ENCODE measurements at places on chromosomes 4 and X.

- DNase-seq, result no peak
Measured at GRCh38 chr4:77930876-77931275, 68.2 kb downstream of the MRPL1 start.

DNA sequence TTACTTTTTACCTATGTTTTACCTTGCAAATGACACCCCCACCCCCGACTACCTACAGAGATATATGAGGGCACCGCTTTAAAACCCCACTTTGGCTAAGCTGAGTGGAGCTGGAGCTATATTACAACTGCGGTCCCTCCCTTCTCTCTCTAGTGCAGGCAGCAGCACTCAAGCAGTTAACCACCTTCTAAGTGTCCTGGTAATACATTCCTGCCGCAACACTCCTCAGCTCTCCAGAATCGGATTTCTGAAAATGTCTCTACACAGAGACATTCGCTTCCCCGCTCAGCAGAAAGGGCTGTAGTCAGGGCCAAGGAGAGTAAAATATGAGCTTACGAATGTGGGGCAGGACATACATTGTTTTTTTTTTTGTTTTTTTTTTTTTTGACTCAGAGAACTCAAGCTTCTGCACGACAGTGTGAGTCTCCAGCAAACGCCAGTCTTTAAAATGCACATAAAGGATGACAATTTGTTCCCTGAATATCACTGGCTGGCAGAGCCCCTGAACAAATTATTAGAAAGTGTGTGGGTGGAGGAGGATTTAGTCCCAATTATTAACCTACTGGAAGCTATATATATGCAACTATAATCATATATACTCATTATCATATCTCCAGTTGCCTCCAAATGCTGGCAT is 287.0 kb upstream of the TET2 start:
- DNase-seq, result no peak

DNA sequence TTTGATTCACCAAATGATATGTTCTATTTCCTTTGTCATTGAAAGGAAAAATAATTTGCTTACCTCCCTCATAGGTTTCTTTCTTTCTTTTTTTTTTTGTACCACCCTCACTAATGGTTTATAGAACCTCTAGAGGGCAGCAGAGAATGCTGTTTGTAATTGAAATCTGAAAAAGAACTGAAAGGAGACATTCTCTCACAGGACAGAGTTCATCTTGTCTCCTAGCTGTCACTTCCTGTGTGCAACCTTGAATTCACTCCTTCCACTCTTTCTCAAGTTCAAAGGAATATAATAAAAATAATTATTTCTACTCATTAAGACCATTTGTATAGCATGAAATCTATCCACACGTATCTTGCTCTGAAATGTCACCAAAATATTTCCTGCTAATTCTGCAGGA is 51.0 kb downstream of the GUCY1B1 start:
- no peak for DNase-seq

DNA sequence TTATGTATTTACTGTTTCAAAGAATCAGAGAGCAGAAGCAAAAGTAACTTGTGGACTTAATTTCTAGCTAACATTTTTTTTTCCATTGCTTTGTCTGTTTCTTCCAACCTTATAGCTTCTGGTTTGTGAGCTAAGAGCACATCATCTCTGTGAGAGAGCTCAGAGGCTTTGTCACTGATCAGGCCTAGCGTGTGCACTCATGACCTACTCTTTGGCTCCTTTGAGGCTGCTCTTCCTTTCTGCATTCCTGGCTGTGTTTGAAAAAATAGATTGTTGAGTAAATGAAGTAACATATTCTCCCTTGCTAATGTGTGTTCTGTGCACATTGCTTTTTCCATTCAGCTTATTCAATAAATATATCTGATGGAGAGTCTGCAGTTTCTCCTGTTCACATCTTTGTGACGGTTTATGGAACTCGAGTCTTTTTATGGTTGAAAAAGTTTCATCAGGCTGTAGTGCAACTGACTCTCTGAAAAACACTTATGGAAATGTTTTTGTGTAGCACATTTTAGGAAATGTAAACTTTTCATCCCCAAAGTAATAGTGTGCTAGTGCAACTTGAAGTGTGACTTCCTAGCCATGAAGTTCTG is 133.0 kb downstream of the RAPGEF2 start:
- DNase-seq, result no peak

DNA sequence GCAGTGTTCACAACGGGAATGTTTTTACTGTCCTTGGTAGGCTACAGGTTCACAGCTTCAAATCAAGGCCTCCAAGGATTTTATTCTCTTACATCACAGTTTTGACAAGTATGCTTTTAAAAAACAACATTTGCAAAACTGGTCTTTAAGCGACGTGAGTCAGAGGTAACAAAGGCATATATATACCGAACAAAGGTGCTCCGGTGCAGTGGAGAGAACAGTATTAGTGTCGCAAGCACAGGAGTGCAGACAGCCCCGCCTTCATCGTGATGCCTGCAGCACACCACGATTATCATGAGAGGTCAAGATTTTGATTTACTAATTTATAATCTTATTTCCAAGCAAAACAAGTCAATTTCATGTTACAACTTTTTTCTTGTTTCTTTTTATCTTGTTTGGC is 90.8 kb downstream of the GATB start:
- no peak for DNase-seq

DNA sequence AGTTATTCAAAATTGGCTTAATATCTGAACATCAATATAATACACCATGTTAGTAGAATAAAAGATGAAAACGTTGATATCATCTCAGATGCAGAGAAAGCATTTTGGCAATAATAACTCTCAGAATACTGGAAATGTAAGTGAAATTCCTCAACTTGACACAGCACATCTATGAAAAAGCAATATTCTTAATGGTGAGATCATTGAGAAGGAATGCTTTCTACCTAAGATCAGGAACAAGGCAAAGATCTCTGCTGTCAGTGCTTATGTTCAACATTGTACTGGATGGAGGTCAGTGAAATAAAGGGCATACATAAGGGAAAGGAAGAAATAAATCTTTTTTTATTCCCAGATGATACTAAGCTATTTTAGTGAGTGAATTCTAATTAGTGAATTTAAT is 40.6 kb downstream of the MRPL1 start:
- no peak for DNase-seq

GRCh38 chr4:26462874-26463273 is 27.4 kb downstream of the CCKAR start:
- DNase-seq, result no peak

DNA sequence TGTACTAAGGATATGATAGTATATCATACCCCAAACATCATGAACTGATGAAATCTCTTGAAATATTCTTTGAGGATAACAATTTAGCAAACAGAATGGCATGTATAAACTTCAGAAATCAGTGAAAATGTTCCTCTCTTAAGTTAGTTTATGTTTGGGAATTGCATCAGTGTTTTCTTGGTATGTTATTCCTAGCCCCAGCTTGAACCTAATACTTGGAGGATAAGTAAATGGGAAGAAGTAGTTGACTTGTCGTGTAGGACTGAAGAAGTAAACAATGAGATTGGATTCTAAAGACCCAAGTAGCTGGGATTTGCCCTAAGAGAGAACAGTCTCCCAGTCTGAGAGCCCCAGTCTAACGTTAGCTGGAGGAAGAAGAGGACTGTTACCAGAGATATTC is 355.7 kb downstream of the GALNTL6 start:
- DNase-seq, result no peak

DNA sequence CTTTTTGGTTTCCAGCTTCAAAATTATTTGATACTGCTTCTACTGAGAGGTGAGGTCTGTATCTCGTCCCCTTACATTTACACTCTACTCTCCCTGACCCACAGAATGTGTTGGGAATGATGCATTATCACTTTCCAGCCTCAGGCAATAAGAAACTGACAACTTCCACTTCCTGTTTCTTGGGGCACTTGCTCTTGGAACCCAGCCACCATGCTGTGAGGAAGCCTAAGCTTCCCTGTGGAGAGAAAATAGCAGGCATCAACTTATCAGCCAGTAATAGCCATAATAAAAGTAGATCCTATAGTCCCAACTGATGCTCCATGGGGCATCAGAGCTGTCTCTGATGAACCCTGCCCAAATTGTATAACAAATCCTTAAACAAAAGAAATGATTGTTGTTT is 32.6 kb downstream of the RELL1 start:
- no peak for DNase-seq

DNA sequence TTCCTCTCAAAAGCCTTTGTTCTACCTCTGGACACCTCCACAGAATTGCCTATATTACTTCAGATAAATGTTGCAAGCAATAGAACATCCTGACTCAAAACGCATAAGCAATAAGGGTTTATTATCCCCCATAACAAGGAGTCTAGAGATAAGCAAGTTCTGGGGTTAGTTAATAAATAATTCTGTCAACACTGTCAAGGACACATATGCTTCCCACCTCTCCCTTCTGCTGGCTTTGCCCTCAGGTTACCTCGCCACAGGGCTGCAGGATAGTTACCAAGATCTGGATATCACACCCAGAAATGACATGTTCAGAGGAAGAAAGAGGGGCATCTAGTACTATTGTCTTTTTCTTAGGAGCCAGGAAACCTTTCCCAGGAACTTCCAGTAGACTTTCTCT is 14.0 kb upstream of the DUSP21 start:
- no peak for DNase-seq

DNA sequence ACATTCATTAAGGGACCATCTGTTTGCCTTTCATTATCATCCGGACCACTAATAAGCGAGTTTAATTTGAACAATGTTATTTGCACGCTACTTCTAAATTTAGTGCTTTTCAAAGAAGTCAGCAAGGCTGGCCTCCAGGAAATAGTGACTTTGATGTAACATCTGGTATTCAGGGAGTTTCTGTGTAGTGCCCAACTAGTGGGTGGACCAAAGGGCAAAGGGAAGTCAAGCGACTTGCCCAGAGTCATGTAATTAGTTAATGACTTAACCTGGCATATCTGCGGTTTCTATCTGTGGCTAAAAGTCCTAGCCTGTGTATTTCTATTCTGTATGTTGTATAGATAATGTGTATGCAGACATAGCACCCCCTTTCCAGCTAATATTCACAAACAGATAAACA is 56.3 kb upstream of the LCORL start:
- DNase-seq, result no peak

- DNase-seq, result peak; percentile 57
Measured at GRCh38 chrX:135974279-135974856, 580 bp upstream of the MMGT1 start.

DNA sequence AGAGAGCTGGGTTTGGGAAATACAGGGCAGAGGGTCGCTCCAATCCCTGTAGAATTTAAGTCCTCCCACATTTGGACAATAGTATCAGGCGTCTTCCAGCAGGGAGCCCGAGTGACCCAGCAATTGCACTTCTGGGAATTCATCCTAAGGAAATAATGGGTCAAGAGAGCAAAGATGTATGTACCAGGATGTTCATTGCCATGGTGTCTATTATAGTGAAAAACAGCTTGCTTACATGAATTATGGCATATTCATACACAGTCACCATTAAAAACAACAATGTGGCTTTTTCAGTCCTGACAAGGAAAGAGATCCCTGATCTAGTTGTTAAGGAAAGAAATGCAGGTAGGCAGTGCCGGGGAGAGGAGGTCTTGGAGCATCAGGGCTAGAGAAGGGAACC is 167.7 kb downstream of the PJA1 start:
- no peak for DNase-seq

DNA sequence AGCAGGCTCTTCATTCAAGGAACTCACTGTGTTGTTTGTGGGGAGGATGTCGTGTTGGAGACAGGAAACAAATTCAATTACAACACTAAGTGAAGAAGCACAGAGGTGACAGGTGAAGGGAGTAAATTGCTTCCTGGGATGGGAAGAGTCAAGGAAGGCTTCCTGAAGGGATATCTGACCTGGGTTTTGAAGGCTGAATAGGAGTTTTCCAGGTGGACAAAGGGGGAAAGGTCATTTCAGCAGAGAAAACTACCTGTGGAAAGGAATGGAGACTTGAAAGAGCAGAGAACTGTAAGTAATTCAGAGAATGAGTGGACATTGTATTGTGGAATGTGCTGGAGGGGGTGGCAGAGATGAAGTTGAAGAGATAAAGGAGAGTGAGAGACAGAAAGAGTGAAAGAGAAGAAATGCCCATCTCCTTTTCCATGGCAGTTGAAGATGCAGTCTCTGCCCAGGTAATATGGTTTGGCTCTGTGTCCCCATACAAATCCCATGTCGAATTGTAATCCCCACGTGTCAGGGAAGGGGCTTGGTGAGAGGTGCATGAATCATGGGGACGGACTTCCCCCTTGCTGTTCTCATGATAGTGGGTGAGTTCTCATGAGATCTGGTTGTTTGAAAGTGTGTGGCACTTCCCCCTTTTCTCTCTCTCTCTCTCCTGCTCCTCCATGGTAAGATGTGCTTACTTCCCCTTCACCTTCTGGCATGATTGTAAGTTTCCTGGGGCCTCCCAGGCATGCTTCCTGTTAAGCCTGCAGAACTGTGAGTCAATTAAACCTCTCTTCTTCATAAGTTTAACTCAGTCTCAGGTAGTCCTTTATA is 205.7 kb upstream of the BCOR start:
- DNase-seq, result no peak

DNA sequence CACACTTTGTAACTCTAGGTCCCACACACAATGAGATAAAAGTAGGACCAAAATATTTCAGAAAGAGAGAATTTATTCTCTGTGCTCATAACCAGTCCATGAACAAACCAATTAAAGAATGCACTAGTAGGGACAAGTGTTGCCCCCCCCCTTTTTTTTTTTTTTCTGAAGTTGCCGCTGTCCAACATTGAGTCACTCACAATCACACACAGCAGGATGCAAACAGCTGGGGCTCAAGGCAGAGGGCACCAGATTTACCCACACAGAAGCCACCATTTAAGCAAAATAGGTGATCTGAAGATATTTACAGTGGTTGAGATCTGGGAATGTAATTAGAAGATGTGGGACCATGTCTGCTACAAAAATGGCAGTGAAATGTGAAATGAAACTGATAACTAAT is 850.9 kb upstream of the SLIT2 start:
- no peak for DNase-seq

GRCh38 chrX:106481341-106481740 is 130.4 kb upstream of the RADX start:
- DNase-seq, result peak; percentile 32

GRCh38 chrX:118420462-118420861 is 74.6 kb downstream of the WDR44 start:
- no peak for DNase-seq

DNA sequence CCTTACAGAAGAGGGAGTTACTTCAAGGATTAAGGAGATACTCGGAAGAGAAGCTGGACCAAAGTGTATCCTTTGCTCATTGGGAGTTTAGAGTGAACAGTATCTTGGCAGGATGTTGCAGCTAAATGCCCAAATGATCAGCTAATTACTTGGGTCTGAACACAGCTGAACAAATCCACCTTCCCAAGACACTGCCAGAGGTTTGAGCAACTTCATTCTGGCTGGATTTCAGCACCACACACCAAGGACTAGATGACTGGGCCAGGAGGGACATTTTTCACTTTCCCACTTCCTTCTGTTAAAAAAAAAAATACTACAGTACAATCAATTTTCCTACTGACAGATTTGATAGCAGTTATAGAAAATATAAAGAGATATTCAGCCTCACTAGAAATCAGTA is 324.6 kb downstream of the MID1IP1 start:
- DNase-seq, result no peak
